ENCODE measurements at places on chromosomes 1 and 21.

DNA sequence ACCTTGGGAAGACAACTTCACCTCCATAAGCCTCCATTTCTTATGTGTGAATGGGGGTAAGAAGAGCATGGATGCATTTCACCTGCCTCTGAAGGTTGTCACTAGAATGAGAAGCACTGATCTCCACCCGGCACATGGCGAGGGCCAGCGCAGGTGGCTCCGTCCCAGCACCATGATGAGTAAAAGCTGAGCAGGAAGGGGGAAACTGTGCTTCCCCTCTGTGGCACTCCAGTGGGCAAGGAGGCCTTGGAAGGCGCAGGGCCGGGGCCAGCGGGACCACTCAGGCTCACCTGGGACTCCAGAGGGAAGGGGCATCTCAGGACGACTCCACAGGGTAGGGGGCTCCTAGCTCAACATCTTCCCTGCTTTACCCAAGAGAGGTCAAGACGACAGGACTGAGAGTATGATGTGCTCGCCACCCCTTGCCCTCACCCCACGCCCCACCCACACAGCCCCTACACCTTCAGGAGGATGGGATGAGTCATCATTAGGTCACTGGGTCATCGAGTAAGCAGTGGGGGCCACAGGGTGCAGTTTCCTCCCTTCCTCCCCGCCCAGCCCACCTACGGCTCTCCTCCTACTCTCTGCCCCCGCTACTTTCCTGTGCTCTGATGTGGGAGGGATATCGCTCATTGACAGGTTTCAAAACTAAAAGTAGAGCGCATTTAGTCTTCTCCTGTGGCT is 112.1 kb downstream of the HIVEP3 start:
- no peak for DNase-seq

GRCh38 chr1:45356186-45356585 is 15.9 kb upstream of the MUTYH start:
- no peak for DNase-seq

- DNase-seq, result no peak
Observed at GRCh38 chr1:94922761-94923331, 4.1 kb downstream of the CNN3 start.

GRCh38 chr1:186179231-186179630 is 195.8 kb downstream of the TPR start:
- DNase-seq, result no peak

DNA sequence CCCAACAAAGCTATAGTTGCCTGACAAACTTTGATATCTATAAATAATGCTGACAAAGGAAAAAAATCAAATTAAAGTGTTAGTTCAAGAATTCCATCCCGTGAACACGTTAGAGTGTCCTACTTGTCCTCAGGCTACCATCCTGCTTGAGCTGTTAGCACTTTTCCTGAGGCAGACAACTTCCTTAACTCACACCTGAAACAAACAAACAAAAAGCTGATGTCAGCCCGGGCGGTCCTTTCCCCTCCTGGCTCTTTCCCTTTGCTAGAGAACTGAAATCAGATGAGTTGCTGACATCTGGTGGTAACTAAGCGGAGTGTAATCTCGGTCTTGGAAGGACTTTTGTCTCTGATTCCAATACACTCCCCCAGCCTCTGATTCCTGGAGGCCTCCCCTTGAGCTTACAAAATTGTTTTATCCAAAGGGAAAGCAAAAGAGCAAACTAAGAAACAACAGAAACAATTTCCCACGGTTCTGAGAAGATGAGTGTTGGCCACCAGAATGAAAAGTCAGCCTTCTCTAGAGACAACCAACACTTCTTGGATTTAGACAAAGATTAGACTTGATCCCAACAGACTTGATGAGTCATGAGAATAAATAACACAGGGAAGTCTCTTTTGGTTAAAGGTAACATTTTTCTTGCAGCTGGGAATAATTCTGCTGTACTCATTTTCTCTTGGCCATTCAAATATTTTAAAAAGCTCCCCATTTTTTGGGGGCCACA is 135.4 kb downstream of the PROX1 start:
- DNase-seq, result peak; percentile 53

DNA sequence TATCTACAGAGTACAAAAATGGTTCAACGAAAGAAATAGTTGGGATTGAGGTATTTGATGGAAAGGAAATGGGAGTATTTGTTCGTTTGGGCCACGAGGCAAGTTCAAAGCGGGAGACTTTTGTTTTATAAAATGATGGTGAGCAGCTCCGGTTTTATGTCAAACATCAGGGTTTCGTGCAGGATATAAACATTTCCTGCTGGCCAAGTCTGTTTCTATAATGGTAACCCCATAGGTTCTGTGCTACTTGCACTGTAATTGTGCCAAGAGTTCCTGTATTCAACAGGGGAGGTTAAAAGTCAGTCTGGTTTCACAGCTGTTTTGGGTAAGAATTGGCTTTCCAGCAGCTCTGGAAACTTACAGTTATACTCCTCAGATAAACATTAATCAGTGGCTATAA is 290.3 kb upstream of the NRIP1 start:
- no peak for DNase-seq

DNA sequence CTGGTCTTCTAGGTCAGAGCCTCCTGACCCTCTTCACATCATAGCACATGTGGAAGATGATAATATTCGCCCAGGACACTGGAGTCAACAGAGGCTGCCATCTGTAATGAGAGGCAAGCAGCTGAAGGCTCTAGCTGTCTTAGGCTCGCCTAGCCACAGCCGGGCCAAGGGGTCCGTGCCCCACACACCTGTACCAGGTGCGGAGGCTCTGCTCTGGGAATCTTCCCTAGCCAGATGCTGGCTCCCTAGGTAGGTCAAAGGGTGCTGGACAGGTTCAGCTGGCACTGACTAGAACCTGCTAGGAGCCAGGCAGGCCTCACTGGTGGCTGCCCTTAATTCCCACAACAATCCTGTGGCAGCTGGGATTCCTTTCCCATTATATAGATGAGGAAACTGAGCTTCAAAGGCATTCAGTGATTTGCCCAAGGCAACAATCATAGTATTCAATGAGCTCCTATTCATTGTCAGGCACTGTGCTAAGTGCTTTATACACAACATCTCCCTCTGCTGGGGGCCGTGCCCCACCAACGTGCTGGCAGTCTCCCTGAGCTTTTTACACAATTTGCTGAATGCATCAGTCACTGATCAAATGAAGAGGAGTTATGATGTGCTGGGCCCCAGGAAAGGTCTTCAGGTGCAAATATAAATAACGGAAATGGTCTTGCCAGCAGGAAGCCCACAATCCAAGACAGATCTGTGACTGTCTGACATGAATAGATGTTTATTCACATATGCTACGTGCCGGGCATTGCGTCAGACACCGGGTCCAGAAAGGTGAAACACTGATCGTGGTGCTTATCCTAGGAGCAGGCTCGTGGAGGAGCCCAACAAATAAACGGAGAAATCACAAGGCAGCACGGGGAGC is 58.0 kb downstream of the DDX20 start:
- DNase-seq, result no peak

DNA sequence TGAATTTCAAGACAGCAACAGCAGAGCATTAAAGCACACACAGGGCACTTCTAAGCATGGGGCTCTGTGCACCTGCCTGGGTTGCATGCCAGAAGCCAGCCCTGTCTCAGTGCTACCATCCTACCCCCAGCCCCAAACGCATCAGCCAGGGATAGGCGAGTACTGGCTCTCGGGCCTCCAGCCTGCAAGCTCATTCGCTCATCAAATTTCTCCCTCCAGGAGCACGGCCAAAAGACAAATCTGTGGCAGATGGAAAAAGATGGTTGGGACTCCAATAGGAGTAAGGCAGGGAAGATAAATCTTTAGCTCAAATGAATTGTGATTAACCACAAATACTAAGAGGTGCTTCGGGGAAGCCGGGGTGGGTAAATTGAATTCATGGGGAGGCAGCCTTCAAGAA is 189.6 kb downstream of the KAZN start:
- no peak for DNase-seq

- no peak for DNase-seq
Observed at GRCh38 chr1:183152180-183152579, 33.9 kb upstream of the LAMC2 start.

DNA sequence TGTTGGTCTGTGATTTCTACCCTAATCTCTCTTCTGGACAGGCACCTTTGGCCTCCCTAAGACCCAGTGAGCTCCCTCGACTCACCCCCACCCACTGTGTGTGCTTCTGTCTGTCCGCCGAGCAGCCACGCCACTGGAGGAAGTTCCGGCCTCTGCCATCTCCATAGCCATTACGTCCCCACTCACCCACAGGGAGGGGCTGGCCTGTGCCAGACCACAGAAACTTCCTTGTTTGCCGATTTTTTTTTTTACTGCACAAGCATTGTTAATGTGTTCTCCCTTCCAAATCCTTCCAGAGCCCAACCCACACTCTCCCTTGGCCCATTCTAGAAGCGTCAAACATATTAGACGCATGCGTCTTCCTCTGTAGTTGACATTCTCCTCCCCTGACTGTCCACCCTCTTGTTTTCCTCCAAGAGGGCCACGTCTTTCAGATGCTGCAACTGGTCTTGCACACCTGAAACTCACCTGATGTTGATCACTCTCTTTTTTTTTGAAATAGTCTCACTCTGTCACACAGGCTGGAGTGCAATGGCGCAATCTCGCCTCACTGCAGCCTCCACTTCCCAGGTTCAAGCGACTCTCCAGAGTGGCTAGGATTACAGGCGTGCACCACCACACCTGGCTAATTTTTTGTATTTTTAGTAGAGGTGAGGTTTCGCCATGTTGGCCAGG is 72.3 kb downstream of the EVA1C start:
- DNase-seq, result no peak
